Activated naive CD4-positive, alpha-beta T cell treated with anti-CD3 and anti-CD28 coated beads, Interleukin-2, amount 50 U/mL, for 72 hours (primary cell): ENCODE measurements at places on chromosomes 1 and 21. TPM values are rescaled to one million over a fixed set of nuclear protein-coding genes. Genes with fewer than 3 reads are reported as not detected.

GRCh38 chr1:214233856-214234634 is 46.9 kb upstream of the SMYD2 start:
- no peak for DNase-seq

DNA sequence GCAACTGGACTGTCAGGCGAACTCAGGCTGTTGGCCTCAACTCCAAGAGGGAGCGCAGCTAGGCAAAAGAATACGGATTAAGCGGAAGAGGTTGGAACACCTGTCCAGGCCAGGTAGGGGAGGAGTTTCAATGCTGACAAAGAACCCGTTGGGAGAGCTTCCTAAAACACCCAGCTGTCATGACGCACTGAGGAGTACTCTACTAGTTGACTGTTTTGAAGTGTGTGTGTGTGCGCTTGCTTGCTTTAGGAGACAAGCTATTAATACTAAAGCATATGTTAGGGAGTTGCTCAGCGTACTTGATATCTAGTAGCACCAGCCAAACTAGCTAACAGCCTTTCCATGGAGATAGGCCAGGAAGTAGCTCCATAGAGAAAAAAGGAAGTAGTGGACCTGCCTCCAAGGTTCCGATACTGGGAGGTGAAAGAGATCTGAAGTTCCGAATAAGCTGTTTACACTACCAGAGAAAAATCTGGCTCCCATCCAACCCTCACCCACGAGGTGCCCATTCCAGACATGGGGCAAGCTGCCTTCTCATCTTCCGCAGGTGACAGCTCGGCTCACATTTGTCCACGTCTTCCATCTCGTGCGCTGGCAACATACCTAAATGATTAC is 974 bp upstream of the FNBP1L start:
- no peak for DNase-seq

- no peak for DNase-seq
These were observed at the start of gene SLC30A2 for GRCh38 chr1:26045722-26046245. TSS of gene SLC30A2 (minus strand) at chr1:26046118. CDS start at chr1:26045896, 222 bp downstream.

LMOD1 gene
- total RNA-seq = not detected

RAB7B gene
- total RNA-seq = not detected

DNA sequence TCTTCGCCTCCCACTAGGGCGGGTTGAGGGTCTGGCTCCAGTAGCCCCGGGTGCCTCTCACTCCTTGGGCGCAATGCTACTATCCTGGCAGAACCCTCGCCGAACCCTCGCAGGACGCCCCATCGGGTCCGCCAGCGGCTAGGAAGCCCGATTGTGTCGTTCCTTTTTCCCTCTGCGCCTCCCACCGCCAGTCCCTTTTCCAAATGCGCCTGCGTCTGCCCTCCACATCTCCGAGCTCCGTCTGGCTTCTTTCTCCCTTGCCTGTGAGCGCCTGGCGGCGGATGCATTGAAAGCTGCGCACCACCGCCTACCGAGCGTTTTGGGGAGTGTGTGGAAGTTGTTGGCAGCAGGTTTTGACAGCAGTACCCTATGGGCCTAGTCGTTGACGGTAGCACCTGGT is 1.0 kb upstream of the DIRAS3 start:
- no peak for DNase-seq

GRCh38 chr1:47569681-47570470 is 132.0 kb downstream of the FOXD2 start:
- DNase-seq = no peak

- DNase-seq = no peak
These were observed 18.5 kb upstream of the AADACL3 start for GRCh38 chr1:12697397-12697796.

DNA sequence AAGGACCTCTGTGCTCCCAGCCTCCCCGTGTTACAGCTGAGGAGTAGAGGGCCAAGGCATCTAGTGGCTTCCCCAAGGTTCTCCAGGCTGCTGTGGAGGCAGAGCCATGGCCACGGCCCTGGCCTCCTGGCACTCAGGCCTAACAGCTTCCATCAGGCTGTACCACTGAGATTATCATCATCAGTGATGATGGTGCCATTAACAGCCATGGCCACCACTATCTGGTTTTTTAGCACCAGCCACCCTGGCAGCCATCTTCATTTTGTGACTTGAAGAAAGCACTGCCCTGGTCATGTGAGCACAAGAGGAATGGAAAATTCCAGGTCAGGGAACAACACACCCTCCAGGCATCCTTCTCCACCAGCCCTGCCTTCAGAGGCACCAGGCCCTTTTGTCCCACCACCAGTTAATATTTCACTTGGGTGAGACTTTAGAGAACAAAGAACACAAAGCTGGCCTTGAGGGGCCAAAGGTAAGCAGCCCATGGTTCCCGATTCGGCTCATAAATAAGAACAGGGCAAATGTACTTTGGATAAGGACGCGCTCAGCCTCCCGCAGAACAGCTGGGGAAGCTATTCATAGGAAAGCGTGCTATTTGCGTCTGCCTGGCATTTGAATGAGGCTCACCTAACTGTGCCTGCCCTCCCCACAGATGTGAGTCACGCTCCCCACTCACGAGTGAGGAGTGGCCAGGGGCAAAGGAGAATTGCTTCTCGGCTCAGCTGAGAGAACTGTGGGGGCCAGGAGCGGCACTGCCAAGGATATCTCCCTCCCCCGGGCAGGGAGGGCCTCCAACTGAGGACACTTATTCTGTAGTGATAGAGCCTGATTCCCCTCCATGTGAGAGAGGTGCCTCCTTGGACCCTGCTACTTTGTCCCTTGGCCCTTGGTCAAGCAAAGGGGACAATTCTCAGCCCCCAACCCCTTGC is 95.6 kb downstream of the CD58 start:
- no peak for DNase-seq

KLHDC8A gene
- not detected for total RNA-seq

DNA sequence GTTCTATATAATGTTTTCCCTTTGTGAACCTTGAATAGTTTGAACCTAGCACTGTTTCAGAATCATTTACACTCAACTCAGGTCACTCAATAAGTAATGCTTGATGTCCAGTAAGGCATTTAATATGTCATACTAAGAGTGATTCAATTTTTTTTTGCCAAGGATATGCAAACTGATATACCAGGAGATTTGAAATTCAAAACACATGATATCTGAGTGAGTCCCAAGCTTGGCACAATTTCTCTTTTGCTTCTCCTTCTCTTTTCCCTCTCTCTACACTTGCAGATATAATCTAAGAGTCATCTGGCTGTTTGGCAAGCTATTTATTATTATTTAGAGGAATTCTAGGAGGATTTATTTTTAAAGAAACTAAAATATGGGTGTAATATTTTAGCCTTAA is 61.6 kb upstream of the SPAG17 start:
- DNase-seq = no peak

CFAP107 gene
- total RNA-seq = not detected

DNA sequence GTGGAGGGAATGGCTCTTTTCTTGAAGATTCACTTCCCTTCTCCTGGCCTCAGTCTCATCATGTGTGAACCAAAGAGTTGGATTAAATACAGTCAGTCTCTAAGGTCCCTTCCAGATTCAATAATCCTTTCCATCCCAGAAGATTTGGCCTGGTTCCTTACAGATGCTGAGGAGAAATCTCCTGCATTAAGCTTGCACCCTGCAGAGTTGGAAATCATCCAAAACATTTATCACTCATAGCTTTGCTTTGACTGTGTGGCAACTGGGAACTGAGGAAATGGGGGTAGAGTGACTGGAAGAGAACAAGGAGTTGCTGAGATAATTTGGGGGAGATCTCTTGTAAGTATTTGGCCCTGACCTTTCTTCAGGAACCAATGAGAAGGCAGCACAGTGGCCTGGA is 220.5 kb upstream of the SGIP1 start:
- no peak for DNase-seq

GRCh38 chr1:8443558-8444194 is 125.8 kb downstream of the SLC45A1 start:
- DNase-seq = no peak

GRCh38 chr1:28865997-28866650 is 48.2 kb upstream of the EPB41 start:
- no peak for DNase-seq

GRCh38 chr1:33624261-33624990 is 152.0 kb downstream of the ZSCAN20 start:
- DNase-seq = no peak

TRNP1 gene
- not detected for total RNA-seq

- peak; percentile 56 for DNase-seq
These were observed 89.5 kb upstream of the CD53 start for GRCh38 chr1:110783292-110783918.

DNA sequence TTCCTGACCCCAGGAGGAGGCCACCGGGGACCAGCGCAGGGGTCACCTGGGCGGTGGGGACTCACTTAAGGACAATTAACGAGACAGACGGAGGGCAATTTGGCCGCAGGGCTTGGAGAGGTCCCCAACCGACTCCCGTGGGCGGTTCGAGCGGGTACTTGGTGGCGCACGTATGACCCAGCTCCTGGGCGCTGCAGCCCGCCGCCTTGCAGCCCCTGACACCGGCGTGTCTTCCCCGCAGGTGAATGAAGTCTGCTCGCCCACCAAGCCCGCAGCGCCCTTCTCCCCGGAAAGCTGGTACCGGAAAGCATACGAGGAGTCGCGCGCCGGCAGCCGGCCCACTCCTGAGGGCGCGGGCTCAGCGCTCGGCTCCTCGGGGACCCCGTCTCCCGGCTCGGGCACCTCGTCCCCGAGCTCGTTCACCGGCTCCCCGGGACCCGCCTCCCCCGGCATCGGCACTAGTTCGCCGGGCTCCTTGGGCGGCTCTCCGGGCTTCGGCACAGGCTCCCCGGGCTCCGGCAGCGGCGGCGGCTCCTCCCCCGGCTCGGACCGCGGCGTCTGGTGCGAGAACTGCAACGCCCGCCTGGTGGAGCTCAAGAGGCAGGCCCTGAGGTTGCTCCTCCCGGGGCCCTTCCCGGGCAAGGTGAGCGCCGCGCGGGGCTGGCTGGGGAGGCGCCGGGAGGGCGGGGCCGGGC is 1.4 kb downstream of the KIF26B start:
- peak; percentile 88 for DNase-seq

DISP1 gene
- total RNA-seq = 1.5 TPM

DNA sequence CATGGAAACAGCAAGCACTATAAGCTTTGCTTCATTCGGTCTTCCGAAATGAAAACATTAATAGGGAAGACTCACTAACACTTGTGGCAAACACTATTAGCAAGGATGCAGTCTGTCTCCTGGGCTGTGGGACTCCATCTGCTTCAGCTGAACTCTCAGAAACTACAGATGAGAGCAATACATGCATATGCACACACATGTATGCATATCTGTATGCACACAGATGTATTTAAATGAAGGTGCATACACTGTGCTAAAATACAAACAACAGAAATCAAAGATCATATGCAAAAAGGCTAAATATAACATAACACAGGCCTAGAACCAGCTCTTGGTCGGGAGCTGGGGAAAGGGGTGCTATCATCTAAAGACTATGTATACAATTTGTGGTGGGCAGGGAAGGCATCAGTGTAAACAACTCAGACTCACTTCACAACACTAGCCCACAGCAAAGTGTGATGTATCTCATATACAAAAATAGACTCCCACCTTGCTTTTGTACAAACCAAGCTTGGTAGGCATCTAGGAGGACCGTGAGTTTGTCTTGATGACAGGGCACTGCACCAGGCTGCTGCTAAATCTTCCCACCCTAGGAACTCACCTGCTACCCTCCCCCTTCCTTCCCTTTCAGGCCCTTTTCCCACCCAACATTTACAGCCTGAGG is 32.8 kb downstream of the CDC7 start:
- DNase-seq = no peak

- DNase-seq = no peak
These were observed 7.6 kb downstream of the ENO1 start for GRCh38 chr1:8870616-8871538.

DNA sequence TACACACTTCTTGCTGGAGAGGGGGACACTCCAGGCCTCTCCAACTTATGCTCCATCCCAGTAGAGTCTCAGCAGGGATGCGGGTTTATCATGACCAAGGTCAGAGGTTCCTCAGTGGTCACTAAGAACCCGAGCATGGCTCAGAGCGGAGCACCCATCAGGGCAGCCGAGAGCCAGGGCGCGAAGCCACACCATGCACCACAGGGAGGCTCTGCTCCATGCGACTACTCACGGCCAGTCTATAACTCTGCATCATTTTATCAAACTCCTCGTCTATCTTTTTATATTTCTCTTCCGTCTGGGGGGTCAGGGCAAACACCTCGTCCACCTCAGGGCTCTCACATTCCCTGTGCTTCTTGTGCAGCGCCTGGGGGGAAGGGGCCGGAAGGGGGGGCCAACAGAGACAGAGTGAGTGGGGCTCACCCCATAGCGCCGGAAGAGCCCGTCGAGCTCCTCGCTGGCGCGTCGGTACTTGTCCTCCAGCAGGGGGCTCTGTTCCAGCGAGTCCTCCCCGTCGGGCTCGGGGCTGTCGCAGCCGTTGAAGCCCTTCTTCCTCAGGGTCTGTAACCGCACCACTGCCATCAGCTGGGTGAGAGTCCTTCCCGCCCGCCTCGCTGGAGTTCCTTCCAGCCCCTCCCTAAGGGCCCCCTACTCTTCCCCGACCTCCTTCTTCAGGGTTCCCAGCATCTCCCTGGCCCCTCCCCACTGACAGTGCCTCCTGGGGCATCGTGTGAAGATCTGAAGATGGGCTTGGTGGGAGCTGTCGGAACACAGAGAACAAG is 20.0 kb downstream of the MEF2D start:
- peak; percentile 71 for DNase-seq

GRCh38 chr1:34770891-34771504 is 10.0 kb upstream of the GJB3 start:
- DNase-seq = no peak

GPR3 gene
- total RNA-seq = 0.72 TPM

- DNase-seq = no peak
These were observed 10.3 kb upstream of the CADM3 start for GRCh38 chr1:159161001-159161718.

GRCh38 chr1:81068726-81069125 is 732.0 kb upstream of the ADGRL2 start:
- no peak for DNase-seq

- no peak for DNase-seq
These were observed 88.6 kb upstream of the HNRNPU start for GRCh38 chr1:244952940-244953339.

GRCh38 chr1:19351873-19352272 is 39.7 kb downstream of the SLC66A1 start:
- no peak for DNase-seq

GRCh38 chr1:223707256-223708000 is 4.9 kb upstream of the CAPN2 start:
- no peak for DNase-seq
